Stimulated activated CD8-positive, alpha-beta memory T cell treated with anti-CD3 and anti-CD28 coated beads, Interleukin-15, amount 100 ng/mL, for 4 hours (primary cell): ENCODE measurements at places on chromosomes 6 and 20.

- DNase-seq, result no peak
These were observed 41.3 kb upstream of the HFE start for GRCh38 chr6:26045928-26046368.

GRCh38 chr20:33693289-33693688 is 7.1 kb upstream of the E2F1 start:
- no peak for DNase-seq

DNA sequence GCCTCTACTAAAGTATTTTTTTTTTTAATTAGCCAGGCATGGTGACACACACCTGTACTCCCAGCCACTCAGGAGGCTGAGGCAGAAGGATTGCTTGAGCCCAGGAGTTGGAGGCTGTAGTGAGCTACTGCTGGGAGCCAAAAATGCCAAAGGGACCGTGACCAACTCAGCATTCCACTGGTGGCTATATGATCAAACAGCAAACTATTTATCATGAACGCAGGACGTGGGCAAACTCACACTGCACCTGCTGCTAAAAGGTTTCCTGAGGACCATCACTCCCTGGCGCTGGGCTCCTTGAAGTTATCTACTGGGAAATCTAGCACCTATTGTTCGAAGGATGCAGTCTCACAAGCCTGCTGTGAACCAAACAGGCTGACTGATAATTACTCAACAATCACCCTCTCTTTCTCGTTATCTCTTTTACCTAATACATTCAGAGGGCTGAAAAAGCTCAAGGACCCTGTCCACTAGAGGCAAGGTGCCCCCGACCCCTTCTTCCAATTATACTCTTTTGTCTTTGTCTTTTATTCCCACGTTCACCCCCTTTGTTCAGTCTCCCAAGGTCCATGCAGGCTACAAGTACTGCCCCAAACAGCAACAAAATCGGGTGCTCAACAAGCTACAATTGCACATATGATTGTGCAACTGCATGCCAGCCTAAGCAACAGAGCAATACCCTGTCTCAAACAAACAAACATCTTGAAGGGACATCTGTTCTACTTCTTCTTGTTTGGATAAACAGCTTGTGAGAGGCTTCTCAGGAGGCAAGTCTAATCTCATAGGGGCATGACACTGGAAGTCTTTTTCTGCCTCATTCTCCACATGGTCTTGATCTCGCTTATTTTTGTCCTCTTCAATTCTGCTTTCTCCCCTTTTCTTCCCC is 47.7 kb upstream of the PLN start:
- no peak for DNase-seq

DNA sequence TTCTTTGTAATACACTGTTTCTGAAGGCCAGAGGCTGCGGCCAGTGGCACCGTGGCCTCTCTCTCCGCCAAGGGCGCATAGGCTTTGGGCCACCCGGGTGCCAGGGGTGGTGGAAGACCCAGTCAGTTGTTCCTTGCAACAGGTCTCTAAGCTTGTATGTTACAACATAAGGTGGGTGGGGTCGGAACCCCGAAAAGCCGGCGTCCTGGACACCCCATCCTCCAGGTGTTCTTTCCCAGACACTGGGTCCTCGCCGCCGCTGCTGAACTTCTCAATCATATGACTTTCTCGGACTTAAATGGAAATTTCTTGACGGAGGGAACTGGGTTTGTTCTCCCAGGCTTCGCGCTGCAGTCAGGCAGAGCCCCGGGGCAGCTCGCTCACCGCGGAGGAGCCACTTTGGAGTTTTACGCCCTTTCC is 983 bp upstream of the KCNQ5 start:
- no peak for DNase-seq

DNA sequence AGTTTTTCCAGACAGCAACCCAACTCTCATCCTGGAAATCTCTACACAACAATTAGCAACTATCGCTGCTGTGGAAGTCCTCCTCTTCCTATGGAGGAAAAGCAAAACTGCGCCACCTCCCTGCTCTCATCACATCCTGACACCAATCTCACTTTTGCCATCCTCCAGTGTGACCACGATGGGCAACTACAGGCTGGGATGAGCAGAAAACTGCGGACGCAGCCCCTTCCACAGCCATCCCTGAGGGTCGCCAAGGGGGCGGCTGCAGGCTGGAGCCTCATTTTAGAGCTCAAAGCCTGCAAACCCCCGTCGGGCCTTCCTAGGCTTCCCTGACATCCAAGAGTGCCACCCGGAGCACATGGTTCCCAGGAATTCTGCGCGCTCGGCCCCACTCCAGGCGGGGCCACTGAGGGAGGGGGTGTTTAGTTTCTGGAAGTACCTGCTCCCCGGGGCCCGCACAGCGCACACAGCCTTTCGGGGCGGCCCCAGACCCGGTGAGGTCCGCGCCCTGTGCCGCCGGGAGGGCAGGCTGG is 1.2 kb downstream of the TCFL5 start:
- no peak for DNase-seq

DNA sequence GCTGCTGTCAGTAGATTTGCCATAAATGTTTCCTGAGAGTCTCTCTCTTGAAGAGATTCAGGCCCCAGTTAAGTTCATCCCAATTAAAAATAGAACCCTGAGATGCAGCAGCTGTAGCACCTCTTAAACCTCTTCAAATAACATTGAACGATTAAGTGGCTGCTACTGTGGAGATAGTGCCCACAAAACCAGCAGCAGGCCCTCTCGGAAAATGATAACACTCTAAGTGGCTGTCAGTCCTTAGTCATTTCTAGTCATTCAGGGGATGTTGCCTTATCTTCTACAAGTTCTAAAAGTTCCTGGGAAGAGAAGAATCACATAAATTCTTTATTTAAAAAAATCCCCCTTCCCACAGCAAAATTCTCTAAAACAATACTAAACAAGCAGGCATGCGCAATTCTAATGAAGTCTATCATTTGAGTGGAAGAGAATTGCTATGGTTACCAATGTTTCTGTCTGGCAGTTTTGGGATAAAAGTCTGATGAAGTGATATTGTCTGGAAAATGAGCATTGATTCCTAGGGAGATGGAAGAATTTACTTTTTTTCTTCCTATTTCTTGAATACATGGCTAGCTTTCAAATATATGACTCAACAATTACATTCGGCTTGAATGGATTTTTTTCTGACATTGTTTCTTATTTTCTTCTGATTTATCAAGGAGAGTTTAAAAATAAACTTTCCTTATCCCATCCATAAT is 131.9 kb downstream of the TRMT11 start:
- DNase-seq, result no peak

GRCh38 chr6:148947621-148948444 is 201.0 kb downstream of the UST start:
- DNase-seq, result peak; percentile 23

- no peak for DNase-seq
These were observed 50.0 kb downstream of the CNKSR3 start for GRCh38 chr6:154460306-154461071.

DNA sequence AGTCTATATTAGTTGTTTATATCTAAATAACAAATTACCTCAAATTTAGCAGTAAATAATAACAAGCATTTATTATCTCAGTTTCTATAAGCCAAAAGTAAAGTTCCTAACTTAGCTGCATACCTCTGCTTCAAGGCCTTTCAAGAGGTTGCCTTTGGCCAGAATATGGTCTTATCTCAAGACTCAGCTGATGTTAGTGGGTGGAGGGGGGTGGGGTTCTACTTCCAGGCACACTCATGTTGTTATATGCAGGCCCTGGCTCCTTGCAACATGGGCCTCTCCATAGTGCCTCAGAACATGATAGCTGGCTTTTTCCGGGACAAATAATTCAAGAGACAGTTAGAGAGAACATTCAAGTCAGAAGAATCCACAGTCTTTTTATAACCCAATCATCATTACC is 266.0 kb downstream of the ADGRB3 start:
- no peak for DNase-seq

- no peak for DNase-seq
These were observed 97.7 kb upstream of the TMEM170B start for GRCh38 chr6:11439876-11440275.

DNA sequence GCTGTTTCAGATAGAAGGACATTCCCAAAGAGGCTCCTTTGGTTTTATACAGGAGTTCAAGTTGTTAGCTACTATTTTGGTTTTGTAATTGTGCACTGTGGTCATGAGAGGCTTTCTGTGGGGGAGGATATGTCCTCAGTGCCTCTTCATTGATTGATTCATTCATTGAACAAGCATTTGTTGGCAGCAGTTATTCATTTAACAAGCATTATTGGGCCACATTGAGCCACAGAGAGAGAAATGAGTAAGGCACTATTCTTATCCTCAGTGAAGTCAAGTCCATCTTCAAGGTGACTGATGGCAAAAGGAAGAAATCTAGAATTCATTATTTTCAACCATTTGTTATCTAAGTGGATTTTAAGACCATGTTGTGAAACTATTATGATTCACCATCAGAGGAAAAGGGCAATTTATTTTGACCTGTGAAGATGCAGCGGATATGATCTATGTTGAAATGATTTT is 697.2 kb upstream of the CITED2 start:
- DNase-seq, result no peak

DNA sequence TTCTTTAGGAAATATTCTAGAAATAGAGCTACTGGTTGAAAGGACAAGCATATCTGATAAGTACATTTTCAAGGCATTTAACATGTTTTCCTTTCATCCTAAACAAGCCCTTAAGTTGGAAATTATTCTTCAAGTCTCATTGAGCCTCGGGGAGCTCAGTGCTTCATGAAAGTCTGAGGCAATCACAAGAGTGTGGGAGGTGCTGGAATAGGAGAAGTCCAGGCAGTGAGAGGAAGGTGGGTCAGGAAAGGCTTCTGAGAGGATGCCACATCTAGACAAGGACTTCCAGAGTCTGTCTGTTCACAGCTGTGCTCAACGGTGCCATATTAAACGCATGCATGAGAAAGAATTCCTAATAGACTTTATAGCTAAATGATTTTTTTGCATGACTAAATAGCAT is 69.8 kb downstream of the CD83 start:
- no peak for DNase-seq

GRCh38 chr6:145074805-145075204 is 660.5 kb downstream of the EPM2A start:
- DNase-seq, result no peak

GRCh38 chr20:46148313-46149208 is 30.4 kb downstream of the CD40 start:
- no peak for DNase-seq

DNA sequence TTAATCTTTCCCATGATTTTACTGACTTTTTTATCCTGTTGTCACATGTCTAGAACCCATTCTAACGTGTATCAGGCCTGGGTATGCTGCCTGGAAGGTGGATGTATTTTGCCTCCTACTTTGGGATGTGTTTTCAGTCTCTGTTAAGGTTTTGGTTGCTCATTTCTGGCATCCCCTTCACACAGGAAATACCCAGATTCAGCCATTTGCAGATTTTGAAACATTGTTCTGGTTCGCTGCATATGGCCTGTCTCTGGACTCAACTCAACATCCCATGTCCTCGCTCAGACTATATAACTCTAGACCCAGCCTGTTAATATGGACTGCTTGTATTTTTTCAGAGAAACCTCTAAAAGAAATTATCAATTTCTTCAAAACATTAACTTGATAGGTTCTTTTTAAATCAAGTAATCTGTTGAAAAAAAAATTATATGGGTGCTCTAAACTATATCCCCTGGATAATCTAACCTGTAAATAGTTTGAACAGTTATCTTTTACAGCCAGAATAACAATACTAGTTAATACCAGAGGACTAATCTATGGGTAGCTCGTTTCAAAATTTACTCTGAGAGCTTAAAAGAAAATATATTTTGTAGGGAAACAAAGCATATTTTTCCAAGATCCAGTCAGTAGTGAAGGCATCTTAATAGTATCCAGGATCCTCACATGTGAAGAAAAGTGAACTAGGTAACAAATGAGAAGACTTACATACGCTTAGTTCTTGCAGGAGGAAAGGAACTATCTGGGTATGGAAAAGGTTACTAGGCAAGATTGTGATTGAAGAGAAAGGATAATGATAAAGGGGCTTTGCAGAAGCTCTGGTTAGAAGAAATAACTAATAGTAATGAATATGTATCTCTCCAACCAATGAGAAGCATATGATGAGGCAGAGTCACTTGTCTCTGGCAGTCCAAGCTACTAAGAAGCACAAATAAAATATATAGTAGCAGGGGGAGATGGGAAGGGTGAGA is 23.4 kb upstream of the HLA-DQB1 start:
- DNase-seq, result no peak

DNA sequence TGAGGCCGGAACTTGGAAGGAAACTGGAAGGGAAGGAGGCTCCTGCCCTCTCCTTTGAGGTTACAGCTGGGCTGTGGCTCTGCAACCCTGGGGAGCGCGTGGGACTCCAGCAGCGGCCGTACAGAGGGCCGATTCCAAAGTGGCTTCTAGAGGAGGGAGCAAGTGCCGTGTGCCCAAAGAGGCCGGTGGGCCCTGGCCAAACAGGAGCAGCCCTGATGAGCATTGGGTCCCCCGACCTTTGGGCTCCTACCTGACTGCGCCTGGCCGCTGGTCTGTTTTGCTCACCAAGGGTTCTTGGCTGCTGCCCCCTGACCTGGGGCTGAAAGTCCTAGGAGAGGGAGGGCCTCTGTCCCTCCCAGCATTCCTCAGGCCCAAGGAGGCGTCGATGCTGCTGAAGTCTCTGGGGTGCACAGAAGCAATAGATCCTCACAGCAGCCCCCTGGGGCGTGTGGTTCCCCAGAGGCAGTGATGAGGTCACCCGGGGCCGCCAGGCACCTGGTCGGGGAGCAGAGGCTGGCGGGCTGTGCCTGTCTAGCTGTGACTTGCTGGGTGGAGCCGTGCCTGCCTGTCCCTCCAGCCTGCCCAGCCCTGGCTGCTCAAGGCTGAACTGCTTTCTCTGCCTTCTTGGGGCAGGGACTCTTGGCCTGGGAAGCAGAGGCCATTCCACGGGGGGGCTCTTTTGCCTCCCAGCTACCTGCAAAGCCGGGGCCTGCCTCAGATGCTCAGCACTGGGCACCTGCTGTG is 9.8 kb downstream of the RBM38 start:
- no peak for DNase-seq

- DNase-seq, result no peak
These were observed 82.5 kb downstream of the TRIM27 start for GRCh38 chr6:28841290-28841689.

DNA sequence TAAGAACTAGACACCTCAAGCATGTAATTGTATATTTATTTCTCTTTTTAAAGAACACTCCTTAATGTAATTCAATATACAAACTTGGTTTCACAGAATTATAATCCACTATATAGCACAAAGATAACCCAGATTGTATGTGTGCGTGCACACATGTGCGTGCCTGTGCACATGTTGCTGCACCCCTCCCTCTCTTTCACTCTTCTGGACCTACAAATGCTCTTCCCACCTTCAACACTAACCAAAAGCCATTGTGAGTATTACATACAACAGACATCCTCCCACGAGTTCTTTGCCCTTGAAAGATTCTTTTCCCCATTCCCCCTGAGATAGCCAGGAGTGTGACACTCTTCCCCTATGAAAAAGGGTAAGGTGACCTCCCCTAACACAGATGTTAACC is 193.5 kb downstream of the HIVEP2 start:
- DNase-seq, result no peak
